ENCODE measurements at places on chromosomes 2 and 18.

GRCh38 chr2:112483042-112483473 lies 1.1 kb downstream of the TTL start:
- peaks cover 17% of the 10 kb centered on the region for H3K4me1 ChIP-seq
- DNase-seq: no peak
- peak overlapping the region; percentile 83 for H3K4me3 ChIP-seq
- H3K36me3 ChIP-seq: no peaks in the 10 kb centered on the region
- peak overlapping the region; percentile 58 for H3K27ac ChIP-seq

DNA sequence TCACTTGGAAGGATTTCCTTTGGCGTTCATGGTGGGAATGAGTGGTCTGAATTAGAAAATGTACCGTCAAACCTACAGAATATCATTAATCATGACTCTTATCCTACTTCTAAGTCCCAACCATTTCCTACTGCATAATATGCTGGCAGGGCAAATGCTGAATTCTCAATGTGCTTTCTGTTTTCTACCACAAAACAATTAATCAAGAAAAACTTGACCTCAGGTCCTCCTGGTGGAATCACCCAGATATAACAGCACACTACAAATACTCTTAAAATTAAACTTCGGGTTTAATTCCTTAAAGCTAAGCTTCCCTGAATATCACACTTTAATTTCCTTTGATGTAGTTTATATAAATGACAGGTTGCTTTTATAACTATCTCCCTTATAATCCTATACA lies 301.6 kb downstream of the AFF3 start:
- H3K4me3 ChIP-seq: no peak overlapping the region
- H3K4me1 ChIP-seq: no peaks in the 10 kb centered on the region
- DNase-seq: no peak
- no peaks in the 10 kb centered on the region for H3K27me3 ChIP-seq

DNA sequence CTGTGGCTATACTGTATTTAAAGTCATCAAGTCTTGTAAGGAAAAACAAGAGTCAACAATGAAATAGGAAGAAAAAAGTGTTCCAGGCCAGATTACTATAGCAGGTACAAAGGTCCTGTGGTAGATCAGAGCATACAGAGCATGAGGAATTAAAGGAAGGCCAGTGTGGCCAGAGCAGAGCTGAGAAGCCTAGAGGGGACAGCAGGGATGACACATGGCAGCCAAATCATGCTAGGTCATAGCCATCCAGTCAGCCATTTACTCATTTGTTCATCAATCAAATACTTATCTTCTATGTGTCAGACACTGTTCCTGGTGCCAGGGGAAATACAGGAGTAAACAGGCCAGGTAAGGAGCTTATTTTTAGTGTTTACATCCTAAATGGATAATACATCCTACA lies 24.3 kb downstream of the ADD2 start:
- no peak for DNase-seq
- no peak overlapping the region for H3K4me3 ChIP-seq
- H3K27me3 ChIP-seq: no peaks in the 10 kb centered on the region
- no peaks in the 10 kb centered on the region for H3K36me3 ChIP-seq
- H3K27ac ChIP-seq: no peak overlapping the region
- no peaks in the 10 kb centered on the region for H3K4me1 ChIP-seq

GRCh38 chr2:169476459-169476858 lies 2.8 kb upstream of the BBS5 start:
- DNase-seq: no peak
- H3K27me3 ChIP-seq: no peaks in the 10 kb centered on the region
- no peak overlapping the region for H3K4me3 ChIP-seq
- no peaks in the 10 kb centered on the region for H3K36me3 ChIP-seq
- no peak overlapping the region for H3K27ac ChIP-seq
- no peaks in the 10 kb centered on the region for H3K4me1 ChIP-seq

DNA sequence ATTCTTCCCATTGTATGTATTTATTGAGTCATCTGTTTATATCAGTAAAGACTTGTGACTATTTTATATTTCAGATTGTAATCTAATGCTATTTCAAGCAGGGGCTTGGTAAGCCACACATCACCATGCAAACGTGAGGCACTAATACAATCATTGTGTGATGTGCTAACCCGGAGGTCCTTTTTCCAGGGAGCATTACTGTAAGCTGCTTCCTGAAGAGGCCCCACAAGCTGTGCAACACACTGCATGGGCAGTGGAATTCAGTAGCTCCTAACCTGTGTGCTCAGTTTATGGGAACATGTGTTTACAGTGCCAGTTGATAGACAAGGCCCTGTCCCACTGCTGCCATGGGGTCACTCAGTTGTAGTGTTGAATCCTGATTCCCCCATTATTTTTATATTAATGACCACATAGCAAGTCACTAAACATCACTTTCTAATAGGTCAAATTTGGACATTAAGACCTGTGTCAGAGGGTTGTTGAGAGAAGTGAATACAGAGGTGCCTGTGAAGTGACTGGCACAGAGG lies 162.9 kb downstream of the FHOD3 start:
- H3K27ac ChIP-seq: no peak overlapping the region
- H3K4me3 ChIP-seq: no peak overlapping the region
- H3K36me3 ChIP-seq: no peaks in the 10 kb centered on the region

DNA sequence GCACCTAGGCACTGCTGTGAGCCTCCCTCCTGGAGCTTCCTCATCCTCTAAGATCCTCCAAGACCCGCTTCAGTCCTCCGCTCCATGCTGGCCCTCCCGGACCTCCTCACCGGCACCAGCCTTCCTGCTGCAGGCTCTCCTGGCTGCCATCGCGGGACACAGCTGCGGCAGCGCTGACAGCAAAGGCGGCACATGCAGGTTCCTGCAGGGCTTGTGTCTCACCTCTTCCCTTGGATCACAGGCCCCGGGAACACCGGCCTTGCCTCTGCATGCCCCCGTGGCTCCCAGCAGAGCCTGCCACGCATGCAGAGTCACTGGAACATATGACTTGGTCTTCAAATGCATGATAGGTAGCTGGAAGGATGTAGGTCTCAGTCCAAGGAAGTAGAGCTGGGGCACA lies 67.2 kb downstream of the PTGR3 start:
- no peaks in the 10 kb centered on the region for H3K27me3 ChIP-seq
- H3K4me1 ChIP-seq: no peaks in the 10 kb centered on the region
- no peaks in the 10 kb centered on the region for H3K36me3 ChIP-seq
- H3K27ac ChIP-seq: no peak overlapping the region
- no peak overlapping the region for H3K4me3 ChIP-seq
- DNase-seq: no peak

DNA sequence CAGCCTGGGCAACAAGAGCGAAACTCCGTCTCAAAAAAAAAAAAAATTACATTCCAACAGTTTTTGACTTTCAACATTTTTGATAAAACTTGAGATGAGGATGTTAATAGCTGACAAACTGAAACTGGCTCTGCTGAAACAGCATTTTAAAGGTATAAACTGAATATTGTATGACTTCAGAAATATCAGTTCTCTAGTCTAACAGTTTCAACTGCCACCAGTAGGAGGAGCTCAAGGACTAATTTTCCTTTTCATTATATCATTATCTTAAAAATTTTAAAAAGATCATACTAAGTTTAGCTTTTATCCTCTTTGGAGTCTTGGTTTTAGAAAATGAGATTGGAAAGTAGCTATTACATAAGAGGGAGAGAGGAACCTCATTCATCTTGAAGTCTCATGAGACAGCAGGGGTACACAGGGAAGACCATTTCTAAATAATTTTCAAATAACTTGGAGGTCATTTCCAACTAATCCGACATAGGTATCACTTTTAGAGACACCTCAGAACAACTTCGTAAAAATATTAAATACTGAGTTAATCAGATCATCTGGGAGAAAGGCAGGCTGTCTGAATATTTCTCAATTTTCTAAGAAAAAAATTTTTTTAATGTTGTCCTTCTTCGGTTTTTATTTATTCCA lies 37.6 kb upstream of the MCM6 start:
- H3K36me3 ChIP-seq: no peaks in the 10 kb centered on the region
- no peak overlapping the region for H3K4me3 ChIP-seq
- DNase-seq: peak; percentile 20
- H3K27me3 ChIP-seq: no peaks in the 10 kb centered on the region
- no peak overlapping the region for H3K27ac ChIP-seq
- no peaks in the 10 kb centered on the region for H3K4me1 ChIP-seq

DNA sequence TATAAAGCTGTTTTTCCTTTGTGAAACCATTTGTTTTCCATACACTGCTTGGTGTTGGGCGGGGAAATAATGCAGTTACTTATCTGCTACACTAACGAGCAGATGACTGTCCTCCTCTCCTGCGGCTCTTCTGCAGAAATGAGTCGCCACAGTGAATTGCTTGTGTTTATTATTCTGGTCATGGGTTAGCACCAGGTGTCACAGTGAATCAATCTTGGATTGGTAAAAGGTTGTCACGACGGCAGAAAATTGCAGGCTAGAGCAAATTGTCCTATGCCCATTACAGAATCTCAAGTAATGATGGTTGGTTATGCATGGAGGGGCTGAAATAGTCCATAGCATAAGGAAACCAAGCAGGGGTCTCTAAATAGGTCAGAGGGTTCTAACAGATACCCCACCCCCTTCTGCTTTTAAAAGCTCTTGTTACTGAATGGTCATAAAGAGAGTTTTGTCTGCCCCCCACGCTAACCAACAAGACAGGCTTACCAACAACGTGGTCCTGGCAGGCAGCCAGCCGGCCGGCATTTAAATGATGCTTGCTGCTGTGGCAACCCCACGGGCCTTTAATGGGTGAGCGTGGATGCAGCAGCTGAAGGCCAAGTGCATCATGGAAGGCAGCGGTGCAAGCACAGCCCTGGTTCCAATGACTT lies 29.5 kb downstream of the RAB31 start:
- no peak overlapping the region for H3K4me3 ChIP-seq
- H3K4me1 ChIP-seq: no peaks in the 10 kb centered on the region
- H3K36me3 ChIP-seq: no peaks in the 10 kb centered on the region
- DNase-seq: no peak

GRCh38 chr2:13335862-13336535 lies 619.3 kb downstream of the TRIB2 start:
- no peak overlapping the region for H3K4me3 ChIP-seq
- no peaks in the 10 kb centered on the region for H3K27me3 ChIP-seq
- H3K4me1 ChIP-seq: no peaks in the 10 kb centered on the region
- no peaks in the 10 kb centered on the region for H3K36me3 ChIP-seq
- no peak overlapping the region for H3K27ac ChIP-seq

- no peaks in the 10 kb centered on the region for H3K4me1 ChIP-seq
- no peaks in the 10 kb centered on the region for H3K27me3 ChIP-seq
- H3K36me3 ChIP-seq: no peaks in the 10 kb centered on the region
- H3K27ac ChIP-seq: no peak overlapping the region
- H3K4me3 ChIP-seq: no peak overlapping the region
Measured at GRCh38 chr18:7198326-7198725, 32.6 kb upstream of the LRRC30 start.

- H3K4me3 ChIP-seq: no peak overlapping the region
- no peaks in the 10 kb centered on the region for H3K4me1 ChIP-seq
- H3K27ac ChIP-seq: no peak overlapping the region
- DNase-seq: no peak
- no peaks in the 10 kb centered on the region for H3K27me3 ChIP-seq
Measured at GRCh38 chr2:132417430-132418035, 928 bp downstream of the GPR39 start.

- H3K4me1 ChIP-seq: no peaks in the 10 kb centered on the region
- no peak for DNase-seq
- no peaks in the 10 kb centered on the region for H3K36me3 ChIP-seq
- no peaks in the 10 kb centered on the region for H3K27me3 ChIP-seq
- H3K4me3 ChIP-seq: no peak overlapping the region
- H3K27ac ChIP-seq: no peak overlapping the region
Measured at GRCh38 chr2:223032187-223033142, 19.5 kb upstream of the KCNE4 start.

DNA sequence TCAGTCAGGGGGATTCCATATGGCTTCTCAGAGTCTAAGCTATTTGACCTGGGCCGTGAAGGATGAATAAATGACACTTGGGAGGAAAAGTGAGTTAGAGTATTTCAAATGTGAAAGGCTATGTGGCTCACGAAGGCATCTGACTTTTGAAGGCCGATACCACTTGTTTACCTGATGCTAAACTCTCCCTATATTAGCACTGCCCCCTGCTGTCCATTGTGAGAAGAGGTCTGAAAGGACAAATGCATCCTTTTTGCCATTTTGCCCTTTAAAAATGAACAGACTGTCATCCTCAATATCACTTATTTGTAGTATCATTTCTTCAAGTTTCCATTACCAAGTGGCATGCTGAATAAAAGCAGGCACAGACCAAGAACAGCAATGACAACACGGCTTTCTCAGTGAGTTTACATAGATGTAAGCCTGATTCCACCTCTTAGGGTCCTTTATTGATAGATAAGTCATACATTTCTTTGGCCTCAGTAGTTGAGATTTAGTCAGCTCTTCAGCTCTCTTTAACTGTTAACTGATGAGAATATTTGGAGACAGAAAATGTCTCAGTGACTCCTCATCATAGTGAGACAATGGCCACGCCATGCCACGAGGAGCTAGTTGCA lies 40.1 kb downstream of the DOCK10 start:
- no peak overlapping the region for H3K27ac ChIP-seq
- no peaks in the 10 kb centered on the region for H3K27me3 ChIP-seq
- peak; percentile 50 for DNase-seq
- H3K36me3 ChIP-seq: no peaks in the 10 kb centered on the region

DNA sequence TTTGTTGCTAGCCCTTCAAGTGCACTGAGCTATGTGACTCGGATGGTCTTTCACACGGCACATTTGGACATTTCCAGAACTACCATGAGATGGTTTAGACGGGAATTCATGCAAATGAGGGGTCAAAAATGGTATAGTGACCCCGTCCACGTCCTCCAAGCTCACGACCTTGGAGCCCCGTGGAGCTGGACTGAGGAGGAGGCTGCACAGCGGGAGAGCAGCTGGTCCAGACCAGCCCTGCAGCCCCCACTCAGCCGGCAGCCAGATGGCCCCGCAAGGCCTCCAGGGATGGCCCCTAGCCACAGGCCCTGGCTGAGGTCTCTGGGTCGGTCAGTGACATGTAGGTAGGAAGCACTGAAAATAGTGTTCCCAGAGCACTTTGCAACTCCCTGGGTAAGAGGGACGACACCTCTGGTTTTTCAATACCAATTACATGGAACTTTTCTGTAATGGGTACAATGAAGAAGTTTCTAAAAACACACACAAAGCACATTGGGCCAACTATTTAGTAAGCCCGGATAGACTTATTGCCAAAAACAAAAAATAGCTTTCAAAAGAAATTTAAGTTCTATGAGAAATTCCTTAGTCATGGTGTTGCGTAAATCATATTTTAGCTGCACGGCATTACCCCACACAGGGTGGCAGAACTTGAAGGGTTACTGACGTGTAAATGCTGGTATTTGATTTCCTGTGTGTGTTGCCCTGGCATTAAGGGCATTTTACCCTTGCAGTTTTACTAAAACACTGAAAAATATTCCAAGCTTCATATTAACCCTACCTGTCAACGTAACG lies 88.8 kb downstream of the EPAS1 start:
- H3K27ac ChIP-seq: no peak overlapping the region
- H3K27me3 ChIP-seq: no peaks in the 10 kb centered on the region
- H3K36me3 ChIP-seq: no peaks in the 10 kb centered on the region
- no peak overlapping the region for H3K4me3 ChIP-seq

DNA sequence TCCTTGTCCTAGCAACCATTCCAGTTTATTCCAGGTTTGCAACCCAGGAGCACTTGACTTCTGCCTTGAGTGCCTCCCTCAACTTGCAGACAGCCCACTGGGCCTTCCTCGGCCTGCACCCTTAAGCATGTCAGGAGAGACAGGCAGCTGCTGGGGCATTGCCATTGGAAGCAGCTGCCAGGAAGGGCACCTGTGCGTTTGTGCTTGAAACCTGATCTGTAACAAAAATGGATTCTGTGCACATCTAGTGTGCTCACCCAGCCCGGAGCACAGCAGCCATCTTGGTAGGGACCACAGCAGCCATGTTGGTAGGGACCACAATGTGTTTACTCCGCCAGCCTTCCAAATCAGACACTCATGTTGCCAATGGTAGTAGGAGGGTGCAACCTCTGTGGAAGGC lies 44.3 kb upstream of the GLI2 start:
- H3K4me1 ChIP-seq: no peaks in the 10 kb centered on the region
- no peak for DNase-seq
- H3K27ac ChIP-seq: no peak overlapping the region
- no peaks in the 10 kb centered on the region for H3K36me3 ChIP-seq
